ENCODE measurements at places on chromosomes 3 and 15.
A peak's percentile ranks its signal among the peaks of the same experiment; 100 is the strongest.

- no peak for DNase-seq
Observed at GRCh38 chr3:148763156-148763680, 64.4 kb upstream of the CPB1 start.

- DNase-seq = no peak
Observed at GRCh38 chr3:47899495-47900108, 96.7 kb downstream of the DHX30 start.

GRCh38 chr3:163481738-163482137 is 1596.6 kb downstream of the SI start:
- DNase-seq = peak; percentile 57

DNA sequence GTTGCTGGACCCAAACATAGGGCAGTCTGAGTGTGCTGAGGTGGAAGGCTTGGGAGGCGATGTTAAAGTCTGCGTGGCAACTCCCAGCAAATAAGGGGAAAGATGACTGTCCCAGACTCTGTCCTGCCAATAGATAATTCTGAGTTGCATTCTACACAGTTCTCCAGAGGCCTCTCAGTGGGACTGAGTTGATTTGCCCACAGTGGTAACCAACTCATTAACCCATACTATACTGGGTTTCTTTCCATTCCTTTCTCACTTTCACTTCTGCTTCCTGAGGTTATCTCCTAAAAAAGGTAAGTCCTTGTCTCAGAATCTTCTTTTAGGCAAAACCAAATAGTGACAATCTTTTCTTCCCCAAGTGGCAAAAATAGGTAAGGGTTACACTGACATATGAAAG is 549.9 kb upstream of the DPPA4 start:
- no peak for DNase-seq

- no peak for DNase-seq
Observed at GRCh38 chr3:185058796-185059195, 94.1 kb downstream of the C3orf70 start.
